ENCODE measurements at places on chromosomes 3 and 15. TPM values are rescaled to one million over a fixed set of nuclear protein-coding genes. Genes with fewer than 3 reads are reported as not detected.

The IVD gene
- total RNA-seq, result 60.1 TPM

The HRH1 gene
- under 0.01 TPM for total RNA-seq

The GOLGA6B gene
- total RNA-seq, result not detected

The EIF5A2 gene
- total RNA-seq, result 1.1 TPM

The SLC25A20 gene
- total RNA-seq, result 25.6 TPM

The CNTN4 gene
- total RNA-seq, result 0.27 TPM

The GABRA5 gene
- total RNA-seq, result not detected

The CPN2 gene
- total RNA-seq, result not detected

The STRA6 gene
- under 0.01 TPM for total RNA-seq

The ATOSA gene
- 30.7 TPM for total RNA-seq

The INO80 gene
- total RNA-seq, result 18.0 TPM

The GOLGA8A gene
- 21.8 TPM for total RNA-seq

The SPESP1 gene
- total RNA-seq, result 0.81 TPM

The PRR23A gene
- not detected for total RNA-seq

The ZNF80 gene
- not detected for total RNA-seq

The TMC3 gene
- total RNA-seq, result not detected

The PLA2G4D gene
- not detected for total RNA-seq

Measured in hematopoietic multipotent progenitor cell (in vitro differentiated cells).